ENCODE measurements at places on chromosomes 3 and 15.

DNA sequence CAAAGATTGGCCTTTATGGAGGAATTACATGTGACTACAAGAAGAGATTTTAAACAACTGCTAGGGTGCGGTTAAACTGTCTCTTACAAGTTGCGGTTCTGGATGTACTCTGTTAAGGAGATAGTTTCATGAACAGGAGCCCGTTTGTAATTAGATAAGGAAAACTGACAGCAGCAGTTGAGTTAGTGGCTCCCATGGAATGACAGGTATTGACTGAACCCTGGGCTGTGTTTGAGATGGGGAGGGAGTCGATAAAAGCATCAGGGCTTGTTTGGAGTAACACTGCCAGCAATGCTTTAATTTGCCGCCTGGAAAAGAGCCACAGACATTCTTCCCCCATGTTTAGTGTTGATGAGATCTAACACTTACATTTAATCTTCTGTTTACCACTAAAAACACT is 139.9 kb downstream of the ROBO2 start:
- no peak for DNase-seq

DNA sequence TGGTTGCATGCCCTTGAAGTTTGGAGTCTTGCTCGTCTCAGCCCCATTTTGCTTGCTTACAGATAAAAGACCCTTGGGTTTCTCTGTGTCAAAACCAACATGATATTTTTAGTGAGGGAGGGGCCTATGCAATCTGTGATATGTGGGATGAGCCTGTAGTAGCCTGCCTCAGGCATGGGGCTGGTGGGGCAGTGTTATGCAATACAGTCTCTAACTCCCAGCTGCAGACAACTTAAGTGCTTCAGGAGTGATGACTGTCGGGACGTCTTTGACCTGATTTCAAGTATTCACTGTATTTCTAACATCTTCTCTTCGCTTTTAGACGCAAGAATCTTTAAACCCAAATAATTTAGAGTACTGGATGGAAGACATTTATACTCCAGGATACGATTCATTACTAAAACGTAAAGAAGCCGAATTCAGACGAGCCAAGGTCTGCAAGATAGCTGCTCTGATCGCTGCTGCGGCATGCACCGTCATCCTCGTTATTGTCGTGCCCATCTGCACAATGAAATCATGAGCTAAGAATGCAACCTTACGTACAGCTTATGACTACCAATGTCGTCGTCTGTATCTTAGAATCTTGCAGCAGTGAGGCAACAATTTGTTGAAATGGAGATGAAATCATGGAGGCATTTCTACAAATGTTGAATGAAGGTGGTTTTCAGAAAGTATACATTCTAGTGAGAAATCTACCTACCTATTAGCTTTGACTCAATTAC is 35.9 kb downstream of the MINAR1 start:
- no peak for DNase-seq

DNA sequence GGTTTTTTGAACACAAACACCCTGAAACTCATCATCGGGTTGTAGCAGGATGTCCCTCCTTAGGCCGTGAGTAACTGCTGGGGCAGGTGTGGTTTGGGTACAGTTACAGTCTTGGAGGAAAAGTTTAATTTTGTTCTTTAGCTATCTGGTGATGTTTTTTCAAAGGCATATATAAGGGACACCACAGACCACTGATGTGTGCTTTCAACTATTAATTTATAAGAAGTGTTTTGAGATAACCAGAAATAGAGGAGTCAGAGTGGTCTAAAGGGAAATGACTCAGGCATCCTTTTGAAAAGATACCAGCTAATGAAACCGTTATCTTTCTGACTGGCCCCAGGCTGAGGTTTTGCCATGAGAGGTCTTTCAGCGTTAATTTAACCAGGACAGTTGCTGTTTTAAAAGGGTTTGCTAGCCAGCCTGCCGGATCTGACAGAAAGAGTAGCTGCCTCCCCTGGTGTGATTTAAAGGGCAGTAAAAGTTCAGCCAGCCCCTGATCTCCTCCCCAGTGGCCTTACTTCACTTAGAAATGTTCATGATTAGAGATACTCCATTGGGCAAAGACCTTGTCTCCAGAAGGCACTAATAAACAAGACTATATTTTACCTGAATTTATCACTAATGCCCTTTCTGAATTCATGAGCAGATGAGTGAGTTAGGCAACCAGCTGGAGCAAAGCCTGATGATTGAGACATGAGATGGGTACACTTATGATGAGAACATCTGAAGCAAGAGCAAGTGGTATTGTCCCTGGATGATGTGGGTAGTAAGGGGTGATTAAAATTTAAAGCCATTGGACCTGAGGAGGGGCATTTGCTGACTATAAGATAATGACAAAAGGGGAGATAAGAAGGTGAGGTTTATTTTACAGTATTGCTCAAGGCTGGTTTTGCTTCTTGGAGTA is 482.5 kb upstream of the TBL1XR1 start:
- peak; percentile 71 for DNase-seq

GRCh38 chr15:62212741-62213140 is 47.7 kb upstream of the C2CD4B start:
- no peak for DNase-seq

- DNase-seq: no peak
Measured at GRCh38 chr3:113064183-113064582, 73.4 kb downstream of the GTPBP8 start.

DNA sequence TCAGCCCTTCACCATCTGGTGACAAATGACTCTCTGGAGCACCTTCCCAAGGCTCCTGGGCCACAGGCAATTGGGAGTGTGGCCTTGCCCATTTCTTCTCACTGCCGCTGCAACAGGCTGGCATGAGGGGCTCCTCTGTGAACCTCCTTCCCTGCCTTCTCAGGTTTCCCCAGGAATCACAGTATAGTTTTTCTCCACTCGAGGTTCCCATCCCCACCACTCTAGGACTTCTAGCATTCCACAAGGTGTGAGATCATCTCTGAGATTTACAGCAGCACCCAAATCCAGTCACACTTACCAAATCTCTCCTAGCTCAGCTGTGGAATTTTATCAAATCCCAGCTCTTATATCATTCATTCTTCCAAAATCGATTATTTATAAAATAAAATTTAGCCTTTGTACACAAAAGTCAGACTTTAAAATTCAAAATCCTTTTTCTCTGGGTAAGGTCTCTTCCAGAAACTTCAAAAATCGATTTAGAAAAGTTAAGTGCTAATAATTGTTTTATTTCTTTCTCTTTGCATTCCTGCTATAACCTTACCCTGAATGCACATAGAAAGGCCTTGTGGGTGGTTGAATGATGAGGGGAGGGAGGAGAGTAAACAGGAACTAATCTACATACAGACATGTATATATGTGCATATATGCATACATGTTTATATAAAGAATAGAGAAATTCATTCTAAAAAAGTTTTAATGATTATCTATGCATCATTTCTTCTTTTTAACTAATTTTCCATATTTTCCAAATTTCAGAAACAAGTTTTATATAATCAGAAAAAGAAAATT is 18.9 kb upstream of the ATP13A4 start:
- DNase-seq: no peak

DNA sequence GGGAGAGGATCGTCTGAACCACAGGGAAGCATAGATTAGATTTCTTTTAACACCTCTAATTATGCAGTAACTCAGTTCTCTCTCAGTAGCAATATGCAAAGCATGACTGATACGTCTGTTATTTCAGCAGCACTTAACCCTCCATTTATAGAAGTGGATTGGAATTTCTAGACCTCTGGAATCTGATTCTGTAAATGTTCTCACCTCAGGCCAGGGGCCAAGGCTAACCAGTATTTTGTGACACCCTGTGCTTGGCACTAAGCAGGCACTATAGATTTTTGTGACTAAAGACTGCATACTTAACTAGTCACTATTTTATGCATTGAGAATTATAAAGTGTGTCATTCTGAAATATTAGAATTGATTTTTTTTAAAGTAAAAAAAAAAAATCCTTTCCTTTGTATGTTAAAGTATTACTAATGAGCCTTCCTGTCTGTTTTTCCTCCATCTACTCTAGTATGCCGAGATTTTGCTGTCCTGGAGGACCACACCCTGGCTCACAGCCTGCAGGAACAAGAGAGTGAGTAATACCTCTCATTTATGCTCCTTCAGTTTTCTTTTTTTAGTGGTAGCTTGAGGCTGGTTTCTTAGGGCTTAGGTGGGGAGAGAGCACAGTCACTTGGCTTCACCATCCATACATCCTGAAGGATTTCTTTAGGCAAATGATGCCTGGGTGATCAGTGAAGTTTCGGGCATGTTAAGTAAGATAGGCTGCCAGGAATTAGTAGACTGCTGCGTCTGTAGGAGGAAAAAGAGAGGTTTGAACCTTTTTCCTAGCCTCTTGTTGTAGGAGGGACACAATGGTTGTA is 26.5 kb upstream of the UTS2B start:
- no peak for DNase-seq

- DNase-seq: no peak
Measured at GRCh38 chr3:132926098-132926497, 112.1 kb upstream of the TMEM108 start.

GRCh38 chr3:168049367-168049974 is 46.3 kb downstream of the GOLIM4 start:
- DNase-seq: no peak

GRCh38 chr15:29539736-29540135 is 270.1 kb upstream of the NSMCE3 start:
- no peak for DNase-seq

GRCh38 chr3:195762611-195763010 is 41.8 kb downstream of the MUC20 start:
- DNase-seq: no peak

GRCh38 chr15:89338036-89338435 is 3.4 kb upstream of the POLG start:
- DNase-seq: no peak

DNA sequence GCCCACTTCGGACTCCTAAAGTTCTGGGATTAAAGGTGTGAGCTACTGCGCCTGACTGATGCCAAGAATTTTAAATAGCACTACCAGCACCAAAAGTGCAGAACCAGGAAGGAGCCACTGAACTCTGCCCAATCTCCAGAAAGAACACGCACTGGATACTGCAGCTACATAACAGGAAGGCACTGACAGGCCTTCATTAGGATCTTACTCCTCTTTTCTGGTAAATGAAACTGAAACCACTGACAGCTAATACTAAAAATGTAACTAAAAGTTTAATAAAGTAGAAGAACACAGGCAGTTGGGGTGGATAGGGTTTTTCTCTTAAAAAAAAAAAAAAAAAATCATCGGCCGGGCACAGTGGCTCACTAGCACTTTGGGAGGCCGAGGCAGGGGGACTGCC is 74.1 kb upstream of the CHRM5 start:
- DNase-seq: no peak

DNA sequence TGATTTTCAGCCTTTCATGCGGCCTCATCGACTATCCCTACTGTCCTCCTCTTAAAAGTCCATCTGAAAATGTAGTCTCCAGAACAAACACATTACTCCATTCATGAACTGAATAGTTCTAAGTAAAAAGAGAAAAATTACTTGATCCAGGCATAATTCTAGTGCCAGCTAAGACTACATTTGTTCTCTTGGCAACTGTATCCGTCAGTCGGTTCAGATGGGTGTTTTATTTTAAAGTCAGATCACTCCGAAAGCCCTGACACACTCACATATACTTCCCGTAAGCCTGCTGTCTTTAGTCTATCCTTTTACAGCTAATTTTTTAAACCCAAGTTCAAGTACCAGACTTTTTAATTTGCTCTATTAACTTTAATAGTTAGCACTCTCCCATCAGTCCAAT is 1102.7 kb downstream of the ROBO1 start:
- no peak for DNase-seq

DNA sequence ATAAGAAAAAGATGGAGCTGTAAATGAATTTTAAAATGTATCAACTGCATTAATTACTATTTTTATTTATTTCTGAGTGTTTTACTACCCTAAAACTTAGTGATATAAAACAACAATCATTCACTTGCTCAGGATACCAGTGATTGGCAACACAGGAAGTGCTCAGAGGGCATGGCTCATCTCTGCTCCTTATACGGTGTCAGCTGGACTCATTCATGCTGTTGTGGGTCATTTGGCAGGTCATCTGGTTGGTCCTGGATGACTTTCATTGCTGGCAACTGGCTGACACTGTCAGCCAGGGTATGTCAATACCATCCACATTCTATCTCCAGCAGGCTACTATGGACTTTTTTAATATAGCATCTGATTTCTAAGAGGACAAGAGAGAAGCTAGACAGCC is 689.6 kb upstream of the NECTIN3 start:
- DNase-seq: no peak

DNA sequence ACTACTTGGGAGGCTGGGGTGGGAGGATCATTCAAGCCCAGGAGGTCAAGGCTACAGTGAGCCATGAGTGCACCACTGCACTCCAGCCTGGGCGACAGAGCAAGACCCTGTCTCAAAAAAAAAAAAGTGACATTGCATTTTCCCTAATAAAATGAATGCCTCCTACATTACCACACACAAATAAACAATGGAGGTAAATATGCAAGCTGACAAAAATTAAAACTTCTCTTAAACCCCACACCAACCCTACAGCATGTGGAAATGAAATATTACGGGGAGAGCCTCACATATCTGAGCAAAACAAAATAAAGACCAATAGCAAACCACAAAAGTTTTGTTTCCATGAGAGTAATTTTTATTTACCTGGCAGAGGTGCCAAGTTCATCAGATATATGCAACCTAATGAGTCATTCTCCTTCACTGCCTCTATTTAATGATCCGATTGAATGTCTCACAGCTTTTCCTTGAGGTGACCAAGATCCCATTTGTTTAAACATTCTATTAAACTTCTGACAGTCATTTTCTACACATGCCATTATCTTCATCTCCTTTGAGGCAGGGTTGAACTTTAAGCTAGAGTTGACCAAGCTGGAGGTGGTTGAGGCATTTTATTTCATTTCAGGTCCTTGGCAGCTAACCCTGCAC is 9.4 kb upstream of the CAV3 start:
- no peak for DNase-seq

DNA sequence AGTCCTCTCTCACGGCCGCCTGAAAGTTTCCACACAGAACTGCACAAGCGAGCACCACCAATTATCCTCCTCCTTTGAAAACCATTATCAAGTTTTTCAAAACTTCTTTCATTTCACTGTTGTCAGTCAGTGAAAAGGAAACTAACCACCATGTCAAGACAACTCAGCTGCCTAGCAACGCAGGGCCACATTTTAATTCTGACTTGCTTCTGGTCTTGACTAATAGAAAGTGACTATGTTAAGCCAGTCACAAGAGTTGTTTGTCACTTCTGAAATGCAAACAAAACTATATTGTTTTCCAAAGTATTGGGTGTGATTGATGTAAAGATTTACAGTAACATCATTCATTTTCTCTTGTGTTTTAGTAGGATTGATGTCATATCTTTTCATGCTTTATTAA is 612.8 kb upstream of the AGTR1 start:
- no peak for DNase-seq

DNA sequence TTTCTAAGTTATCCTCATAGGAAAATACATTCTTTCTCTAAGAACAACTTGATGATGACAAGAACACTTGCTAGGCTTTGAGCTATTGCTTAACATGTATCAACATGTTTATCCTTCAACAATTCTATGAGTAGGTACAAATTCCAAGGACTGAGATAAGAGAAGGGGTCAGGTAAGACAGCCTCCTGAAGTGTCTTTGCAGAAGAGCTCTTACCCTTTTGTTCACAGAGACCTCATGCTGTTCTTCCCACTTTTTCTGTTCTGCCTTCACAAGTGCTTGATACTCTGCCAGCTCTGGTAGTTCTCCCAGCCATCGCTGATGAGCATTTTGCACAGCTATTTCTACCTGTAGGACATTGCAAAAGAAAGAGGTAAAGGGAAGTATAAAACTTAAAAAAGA is 50.9 kb downstream of the CEP152 start:
- DNase-seq: no peak

GRCh38 chr3:109071350-109072142 is 46.4 kb downstream of the MORC1 start:
- DNase-seq: no peak

- no peak for DNase-seq
Measured at GRCh38 chr3:149376718-149377407, 586 bp downstream of the TM4SF1 start.

- DNase-seq: no peak
Measured at GRCh38 chr15:62895139-62895866, 147.2 kb upstream of the TPM1 start.

All from NK-92 treated with Interleukin-12 subunit alpha and Interleukin-12 subunit beta, amount 100 ng/mL, for 24 hours (cell line).